Stimulated activated CD8-positive, alpha-beta memory T cell treated with anti-CD3 and anti-CD28 coated beads, Interleukin-7, amount 100 ng/mL, for 4 hours (primary cell): ENCODE measurements at places on chromosomes 5 and 9.

GRCh38 chr9:81814401-81814793, 113.8 kb upstream of the SPATA31D4 start:
- no peak for DNase-seq

GRCh38 chr5:3599226-3600105, 3.8 kb downstream of the IRX1 start:
- no peak for DNase-seq

DNA sequence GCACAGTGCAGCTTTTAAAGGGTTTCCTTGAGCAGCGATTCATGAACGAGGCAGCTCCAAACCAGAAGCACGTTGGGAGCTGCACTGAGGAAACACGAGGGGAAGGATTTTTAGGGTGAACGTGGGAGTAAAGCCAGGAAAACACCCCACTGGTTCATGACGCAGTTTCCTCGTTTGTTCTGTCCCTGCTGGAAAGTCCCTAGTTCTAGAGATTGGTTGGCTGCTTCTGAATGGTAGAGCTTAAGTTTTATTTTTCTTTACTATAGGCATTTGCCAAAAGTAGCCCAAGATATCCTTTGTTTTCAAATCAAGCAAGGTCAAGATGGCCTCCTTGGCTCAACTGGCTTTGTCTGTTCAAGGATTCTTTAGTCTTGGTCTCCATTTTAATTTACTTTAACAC, 116.5 kb upstream of the CACNA1B start:
- DNase-seq = no peak

DNA sequence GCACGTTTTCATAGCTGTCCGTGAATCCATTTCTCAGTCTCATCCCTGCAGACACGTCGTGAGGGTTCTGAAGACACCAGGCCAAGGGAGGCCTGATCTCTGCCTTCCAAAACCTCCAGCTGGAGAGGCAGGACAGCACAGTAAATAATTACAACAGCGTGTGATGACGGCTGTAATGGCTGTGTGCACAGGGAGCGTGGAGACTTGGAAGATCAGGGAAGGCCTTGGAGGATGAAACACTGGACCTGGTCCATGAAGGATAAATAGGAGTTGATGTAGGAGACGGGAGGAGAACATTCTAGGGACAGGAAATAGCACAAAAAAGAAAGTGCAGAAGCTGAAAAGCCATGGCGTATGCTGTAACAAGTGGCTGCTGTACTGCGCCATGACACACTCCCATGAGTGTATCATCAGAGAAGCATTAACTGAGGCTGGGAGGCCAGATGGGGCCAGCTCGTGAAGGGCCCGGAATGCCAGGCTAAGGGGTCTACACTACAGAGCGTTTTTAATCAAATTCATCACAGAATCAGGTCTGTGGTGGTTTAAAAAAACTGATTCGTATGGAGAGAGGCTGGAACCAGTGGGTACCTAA, 97.2 kb downstream of the CRB2 start:
- no peak for DNase-seq

GRCh38 chr5:133523013-133523658, 89.2 kb downstream of the FSTL4 start:
- no peak for DNase-seq

GRCh38 chr5:68457285-68457684, 241.7 kb downstream of the PIK3R1 start:
- DNase-seq = no peak

DNA sequence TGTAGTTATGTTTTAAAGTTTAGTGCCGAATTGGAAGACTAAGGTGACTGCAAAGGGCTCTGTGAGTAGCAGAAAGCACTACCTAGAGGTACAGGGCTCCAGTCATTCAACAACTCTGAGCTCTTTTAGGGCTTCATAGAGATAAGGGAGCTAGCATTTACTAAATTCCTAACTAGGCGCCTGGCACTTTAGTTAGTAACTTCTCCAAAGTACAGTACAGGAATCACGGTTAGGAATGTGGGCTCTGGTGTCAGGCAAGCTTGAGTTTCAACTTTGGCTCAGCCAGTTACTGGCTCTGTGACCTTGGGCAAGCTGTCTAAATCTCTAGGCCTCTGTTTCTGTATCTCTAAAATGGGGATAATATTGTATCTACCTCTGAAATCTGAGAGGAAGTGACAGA, 115.3 kb downstream of the SLIT3 start:
- DNase-seq = no peak

- DNase-seq = no peak
Observed at GRCh38 chr5:106451998-106452397, 1218.7 kb downstream of the EFNA5 start.

- DNase-seq = no peak
Observed at GRCh38 chr5:34498572-34498971, 157.6 kb upstream of the RAI14 start.

DNA sequence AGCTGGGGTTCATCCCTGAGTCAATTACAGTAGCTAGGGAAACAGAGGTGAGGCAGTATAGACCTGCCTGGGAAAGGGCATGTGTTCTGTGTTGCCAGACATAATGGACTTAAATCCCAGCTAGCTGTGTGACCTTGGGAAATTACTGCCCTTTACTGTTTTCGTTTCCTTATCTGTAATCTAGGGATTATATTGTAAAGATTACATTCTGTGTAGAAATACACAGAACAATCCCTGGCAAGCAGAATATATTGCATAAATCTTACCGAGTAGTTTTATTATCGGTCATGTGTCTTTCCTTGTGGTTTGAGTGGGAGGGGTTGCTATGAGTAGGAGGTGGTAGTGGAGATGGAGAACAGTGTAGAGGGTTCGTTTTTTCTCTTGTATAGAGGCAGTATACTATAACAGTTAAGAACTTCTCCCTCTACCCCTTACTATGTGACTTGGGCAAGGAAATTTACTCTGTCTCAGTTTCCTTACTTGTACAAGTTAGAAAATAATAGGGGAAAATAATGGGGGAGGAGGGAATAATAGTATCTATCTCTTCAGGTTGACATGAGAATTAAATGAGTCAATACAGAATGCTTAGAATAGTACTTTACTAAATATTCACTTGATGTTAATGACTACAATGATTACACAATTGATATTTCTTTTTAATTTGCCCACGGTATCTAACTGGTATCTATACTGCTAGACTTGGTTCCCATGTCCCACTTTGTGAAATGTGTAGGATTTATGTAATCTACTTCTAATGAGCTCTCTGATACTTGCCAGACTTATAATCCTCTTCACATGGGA, 7.1 kb upstream of the DMXL1 start:
- no peak for DNase-seq

DNA sequence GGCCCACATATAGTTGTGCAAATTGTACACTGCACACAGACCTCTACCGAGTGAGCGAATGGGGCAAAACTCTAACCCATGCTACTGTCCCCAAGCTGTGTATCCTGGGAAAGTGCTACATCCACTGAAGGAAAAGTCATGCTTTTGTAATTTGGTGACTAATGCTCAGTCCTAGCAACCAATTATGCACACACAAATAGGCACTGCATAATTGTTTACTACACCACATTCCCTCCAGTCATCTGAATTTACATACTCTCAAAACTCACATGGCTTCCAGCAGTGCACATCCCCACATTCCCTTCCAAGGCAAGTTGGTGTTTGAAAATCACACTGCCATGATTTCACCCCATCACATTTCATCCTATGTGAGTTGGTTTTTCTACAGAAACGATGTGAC, 125.9 kb upstream of the OSMR start:
- DNase-seq = no peak
